ENCODE measurements at places on chromosomes 7 and 10.

GRCh38 chr10:43671659-43672531 lies 23.2 kb upstream of the ZNF32 start:
- peak; percentile 69 for DNase-seq

DNA sequence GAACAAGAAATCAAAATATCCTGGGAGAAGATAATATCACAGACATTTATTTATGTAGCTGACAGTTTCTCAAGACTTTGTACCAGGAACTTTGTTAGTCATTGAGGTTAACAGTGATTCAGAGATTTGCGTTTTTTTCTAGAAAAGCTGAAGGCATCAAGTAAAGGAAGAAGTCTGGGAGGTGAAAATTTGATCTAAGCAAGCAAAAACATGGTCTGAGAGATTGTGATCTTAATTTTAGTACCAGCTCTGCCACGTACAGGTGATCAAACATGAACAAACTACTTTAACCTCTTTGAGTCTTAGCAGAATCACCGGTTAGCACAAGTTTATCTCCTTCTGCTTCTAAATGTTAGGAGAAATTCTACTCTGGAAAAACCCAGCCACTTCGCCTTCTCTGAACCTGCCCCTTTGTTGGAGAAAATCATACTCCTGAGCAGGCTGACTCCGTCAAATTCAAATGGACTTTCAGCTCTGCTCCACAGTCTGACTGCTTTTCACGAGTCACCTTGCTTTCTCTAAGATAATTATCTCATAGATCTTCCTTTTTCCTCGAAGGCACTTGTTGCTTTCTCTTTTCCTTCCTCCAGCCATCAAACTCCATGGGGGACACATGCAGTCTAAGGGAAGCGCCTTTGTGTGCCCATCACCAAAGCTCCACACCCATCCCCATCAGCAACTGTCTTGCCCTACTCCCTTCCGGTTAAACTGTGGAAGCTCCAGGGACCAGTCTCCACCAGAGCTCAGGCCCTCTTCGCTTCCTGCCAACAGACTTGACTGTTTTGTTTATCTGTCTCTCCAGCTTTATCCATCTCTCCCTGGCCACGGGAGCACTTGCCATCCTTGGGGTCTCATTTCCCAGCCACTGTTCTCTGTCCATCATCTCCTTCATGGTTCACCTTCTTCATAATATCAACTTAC lies 86.3 kb downstream of the PRKCQ start:
- peak; percentile 80 for DNase-seq

DNA sequence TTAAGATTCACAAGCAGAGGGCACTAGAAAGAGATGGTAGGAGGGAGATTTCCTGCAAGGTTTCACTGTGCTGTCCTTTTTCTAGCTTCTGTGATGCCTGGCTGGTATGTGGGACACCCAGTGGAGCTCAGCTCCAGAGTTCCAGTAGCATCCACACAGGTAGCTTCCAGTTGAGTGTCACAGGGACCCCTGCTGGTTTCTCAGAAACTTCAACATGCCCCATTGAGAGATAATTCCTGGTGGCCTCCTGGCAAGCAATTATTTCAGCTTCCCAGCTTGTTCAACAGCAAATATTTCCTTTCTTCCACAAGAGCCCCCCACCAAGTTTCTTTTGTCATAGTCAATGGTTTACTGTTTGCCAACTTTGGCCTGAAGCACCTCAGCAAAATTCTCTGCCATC lies 858.7 kb downstream of the REEP3 start:
- DNase-seq, result no peak

DNA sequence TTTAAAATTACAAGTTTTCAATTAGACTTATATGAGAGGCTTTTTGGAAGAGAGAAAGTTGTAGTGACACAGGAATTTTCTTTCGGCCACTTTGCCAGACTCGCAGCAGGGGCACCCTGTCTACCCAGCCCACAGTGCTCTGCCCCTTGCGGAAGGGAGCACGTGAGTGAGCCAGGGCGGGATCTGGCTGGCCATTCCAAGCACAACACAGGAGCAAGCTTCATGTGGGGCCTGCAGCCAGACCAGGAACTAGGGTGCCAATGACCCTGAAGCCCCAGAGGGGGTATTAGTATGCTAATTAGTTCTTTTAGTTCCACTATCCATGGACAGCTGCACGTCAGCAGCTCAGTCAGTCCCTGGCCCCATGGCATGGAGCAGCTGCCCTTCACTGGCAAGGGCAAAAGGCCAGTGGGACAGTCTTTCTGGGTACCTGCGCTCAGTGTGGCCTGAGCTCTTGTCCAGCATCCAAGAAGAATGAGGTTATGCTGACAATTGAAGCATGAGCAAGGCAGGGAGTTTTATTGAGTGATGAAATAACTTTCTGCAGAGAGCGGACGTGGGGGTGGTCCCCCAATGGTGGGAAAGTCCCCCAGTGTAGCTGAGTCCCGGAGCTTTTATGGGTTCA lies 251.1 kb upstream of the CSTF2T start:
- no peak for DNase-seq

DNA sequence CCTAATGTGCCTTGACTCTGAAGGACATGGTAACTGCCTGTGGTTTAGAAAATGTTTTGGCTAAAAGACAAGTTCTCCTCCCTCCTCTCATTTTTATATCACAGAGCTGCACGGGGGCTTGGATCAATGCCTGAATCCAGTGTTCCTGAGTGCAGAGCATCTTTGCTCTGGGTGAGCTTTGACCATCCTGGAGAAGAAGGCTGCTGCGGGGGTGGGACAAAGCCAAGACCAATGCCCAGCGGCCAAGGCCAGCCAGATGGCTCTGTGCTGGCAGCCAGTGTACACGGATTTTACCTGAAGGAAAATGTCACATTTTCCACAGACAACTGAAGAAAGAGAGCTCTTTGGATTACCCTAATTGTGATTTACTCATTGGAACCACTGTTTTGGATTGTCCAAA lies 102.0 kb upstream of the TARP start:
- DNase-seq, result no peak

- DNase-seq, result no peak
Observed at GRCh38 chr7:138913783-138914182, 67.4 kb downstream of the KIAA1549 start.

DNA sequence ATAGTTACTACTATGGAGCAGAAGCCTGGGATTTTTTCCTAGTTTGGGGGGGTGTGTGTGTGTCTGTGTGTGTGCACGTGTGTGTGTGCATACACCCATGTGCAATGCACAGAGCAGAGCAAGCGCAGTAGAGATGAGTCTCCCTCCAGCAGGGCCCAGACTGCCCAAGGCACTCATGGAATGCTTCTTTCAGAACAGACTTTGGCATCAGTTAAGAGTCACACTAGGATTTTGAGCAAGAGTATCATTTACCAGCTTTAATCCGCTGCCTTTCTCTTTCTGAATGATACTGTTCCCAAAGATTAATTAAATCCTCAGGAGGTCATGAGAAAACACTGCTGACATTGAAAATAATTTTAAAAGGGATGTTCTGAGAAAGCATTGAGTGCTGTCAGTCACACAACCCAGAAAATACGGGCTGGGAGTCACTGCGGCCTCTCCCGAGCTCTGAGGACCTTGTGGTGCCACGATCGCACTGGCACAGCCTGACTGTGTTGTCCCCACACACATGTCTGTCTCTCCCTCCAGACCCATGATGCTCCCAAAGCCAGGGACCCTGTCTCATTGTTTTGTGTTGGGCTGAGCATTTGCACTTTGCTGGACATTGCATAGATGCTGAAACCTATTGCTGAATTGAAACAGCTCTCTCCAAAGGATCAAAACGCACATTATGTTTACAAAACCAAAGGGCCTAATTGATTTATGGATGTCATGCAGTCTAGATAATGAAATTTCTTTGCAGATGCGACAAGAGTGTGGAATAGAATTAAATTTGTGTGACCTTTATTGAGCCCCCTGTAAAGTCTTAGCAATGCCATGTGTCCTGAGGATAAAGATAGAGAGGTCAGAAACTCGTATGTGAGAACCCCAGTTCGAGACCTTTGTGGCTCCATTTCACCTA lies 54.7 kb upstream of the FIGNL1 start:
- no peak for DNase-seq

DNA sequence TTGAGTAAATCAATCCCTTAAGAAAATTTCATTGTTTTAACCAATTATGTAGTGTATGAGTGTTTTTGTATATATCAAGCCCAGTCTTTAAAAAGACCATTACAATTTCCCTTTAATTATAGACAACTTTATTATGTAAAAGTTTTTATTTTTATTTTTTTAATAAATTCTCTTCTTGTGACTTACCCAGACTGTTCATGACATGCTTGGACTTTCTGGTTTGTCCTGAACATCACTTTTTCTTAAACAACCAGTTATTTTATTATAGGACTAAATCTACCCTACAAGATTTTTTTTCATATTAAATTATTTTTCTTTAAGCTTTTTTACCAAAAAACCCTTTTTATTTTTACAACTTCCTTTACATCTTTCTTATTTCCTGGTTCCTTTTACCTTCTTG lies 410.4 kb downstream of the ATRNL1 start:
- DNase-seq, result no peak

GRCh38 chr7:47901542-47901941 lies 46.7 kb downstream of the PKD1L1 start:
- no peak for DNase-seq

GRCh38 chr10:98302741-98303365 lies 34.9 kb upstream of the LOXL4 start:
- no peak for DNase-seq

DNA sequence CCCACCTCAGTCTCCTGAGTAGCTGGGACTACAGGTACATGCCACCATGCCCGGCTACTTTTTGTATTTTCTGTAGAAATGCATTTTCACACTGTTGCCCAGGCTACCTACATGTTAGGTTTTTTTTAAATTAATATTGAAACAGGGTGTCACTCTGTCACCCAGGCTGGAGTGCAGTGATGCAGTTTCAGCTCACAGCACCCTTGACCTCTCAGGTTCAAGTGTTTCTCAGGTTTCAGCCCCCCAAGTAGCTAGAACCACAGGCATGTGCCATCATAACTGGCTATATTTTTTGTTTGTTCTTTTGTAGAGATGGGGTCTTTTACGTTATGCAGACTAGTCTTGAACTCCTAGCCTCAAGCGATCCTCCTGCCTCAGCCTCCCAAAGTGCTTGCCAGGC lies 32.4 kb upstream of the ZMIZ2 start:
- DNase-seq, result no peak

GRCh38 chr10:53491774-53492173 lies 719.2 kb upstream of the MBL2 start:
- no peak for DNase-seq

DNA sequence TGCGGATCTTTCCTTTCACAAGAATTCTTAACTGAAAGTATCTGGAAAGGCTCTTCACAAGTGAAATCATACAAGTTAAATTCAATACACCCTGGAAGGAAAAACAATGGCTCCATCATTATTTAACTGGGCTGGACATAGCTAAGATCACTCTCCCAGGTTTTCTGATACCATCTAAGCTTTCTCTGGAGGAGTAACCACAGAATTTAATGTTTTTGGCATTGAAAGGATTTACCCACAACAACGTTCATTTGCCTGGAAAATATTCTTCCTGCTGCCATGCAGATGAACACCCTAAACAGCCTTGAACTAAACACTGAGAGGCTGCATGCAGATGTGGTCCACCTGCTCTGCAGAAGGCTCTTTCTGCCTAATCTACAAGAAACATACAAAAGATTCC lies 4.3 kb downstream of the NEBL start:
- DNase-seq, result no peak

DNA sequence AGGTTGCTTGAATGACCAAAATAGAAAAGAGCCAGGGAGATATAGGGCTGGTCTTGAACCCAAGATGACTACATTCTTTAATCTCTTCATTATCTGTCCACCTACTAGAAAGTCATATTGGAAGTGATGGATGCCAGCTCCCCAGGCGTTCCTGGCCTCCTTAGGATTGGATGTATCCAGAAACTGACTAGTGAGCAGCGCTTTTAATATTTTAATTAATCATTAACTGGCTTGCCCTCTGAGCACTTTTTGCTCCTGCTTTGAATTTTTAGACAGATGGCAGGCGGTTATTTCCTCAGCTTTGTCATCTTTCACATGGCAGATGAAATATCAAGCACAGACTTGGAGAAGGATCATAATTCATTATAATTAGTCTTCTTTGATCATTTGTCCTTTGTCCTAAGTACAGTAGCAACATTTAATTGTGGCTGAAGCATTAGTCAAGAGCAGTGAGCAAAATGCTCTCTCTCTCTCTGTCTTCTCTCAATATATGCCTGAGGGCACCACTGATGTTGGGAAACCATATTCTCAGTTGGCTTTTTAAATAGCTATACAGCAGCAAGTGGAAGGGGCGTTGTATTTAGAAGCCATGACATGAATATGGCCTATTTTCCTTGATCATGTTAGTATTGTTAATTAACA lies 588.0 kb downstream of the NRG3 start:
- no peak for DNase-seq

DNA sequence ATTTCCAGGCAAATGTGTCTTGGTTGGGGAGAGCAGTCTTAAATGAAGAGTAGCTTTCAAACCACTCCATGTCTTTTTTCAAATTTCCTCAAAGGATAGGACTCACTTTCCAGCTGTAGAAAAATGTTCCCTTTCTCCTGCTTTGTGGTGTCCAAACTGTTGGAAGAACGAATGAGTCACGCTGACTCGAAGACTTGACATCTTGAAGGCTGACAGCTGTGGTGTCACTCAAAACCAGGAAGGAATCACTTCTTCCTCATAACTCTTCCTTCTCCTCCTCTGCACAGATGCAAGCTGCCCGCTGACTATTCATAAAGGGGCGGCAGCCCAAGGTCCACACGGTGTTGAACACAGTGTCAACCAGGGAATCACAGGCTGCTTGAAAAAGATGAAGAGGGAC lies 19.2 kb downstream of the PLA2G12B start:
- no peak for DNase-seq

DNA sequence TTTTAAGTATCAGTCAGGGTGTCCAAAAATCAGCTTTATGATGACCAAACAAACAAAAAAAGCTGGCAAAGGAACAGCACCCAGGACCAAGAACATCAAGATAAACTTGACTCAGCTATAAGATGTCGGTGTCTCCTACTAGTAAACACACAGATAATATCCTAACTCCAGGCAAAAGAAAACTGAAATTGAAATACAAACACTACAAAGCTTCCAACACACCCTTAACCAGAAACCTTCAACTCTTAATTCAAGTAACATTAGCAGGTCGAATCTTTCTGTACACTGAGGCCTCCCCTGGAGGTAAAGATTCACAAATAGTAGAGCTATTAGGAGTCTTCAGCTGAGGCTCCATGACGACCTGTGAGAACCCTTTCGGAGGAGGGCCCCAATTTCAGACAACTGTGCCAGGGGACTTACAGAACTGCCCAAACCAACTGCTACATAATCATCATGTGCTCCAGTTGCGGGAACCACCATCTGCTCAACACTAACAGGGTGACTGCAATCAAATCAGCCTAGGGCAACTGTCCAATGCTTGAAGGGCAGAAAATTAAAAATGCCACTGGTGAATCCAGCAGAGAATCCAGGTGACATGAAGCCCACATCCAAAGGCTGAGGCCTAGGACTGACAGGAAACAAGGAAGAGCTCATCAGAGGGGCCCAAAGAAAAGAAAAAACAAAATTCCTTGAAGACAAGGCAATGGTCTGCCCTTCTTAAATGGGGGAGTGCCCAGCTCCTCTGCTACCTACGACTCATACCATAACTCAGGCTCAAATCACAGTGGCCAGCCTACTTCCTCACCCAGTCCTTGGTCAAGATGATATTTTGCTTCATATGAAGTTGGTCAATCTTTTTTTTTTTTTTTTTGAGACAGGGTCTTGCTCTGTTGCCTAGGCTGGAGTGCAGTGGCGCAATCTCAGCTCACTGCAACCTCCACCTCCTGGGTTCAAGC lies 20.0 kb downstream of the XPNPEP1 start:
- DNase-seq, result peak; percentile 21

GRCh38 chr7:41977151-41977651 lies 259.8 kb downstream of the GLI3 start:
- no peak for DNase-seq

GRCh38 chr7:105768898-105769507 lies 107.4 kb downstream of the ATXN7L1 start:
- DNase-seq, result no peak

GRCh38 chr7:29292886-29293658 lies 98.5 kb downstream of the CHN2 start:
- DNase-seq, result no peak

Data from CD4-positive, alpha-beta T cell treated with Interleukin-15 for 4 hours (primary cell).